ENCODE measurements at places on chromosomes 1 and 21. TPM values are rescaled to one million over a fixed set of nuclear protein-coding genes. Genes with fewer than 3 reads are reported as not detected.

- DNase-seq = no peak
Measured at GRCh38 chr1:14627608-14628489, 29.4 kb downstream of the KAZN start.

DNA sequence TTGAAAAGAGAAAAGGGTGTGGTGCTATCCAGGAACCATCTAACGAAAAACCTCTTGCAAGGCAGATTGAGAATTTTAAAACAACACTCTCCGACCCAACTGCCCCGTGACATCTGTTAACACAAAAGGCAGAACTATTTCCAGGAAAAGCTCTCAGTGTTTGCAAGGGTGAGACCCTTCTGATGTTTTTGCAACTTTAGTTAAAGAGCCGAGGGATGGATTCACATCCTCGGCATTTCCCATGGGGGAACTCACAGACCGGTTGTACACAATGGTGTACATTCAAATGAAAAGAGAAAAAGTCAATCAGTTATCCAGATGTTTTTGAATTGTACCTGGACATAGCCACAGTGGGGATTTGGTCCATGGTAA lies 120.0 kb downstream of the NGF start:
- DNase-seq = no peak

GRCh38 chr1:13799502-13800283 lies 99.7 kb downstream of the PRDM2 start:
- DNase-seq = no peak

GRCh38 chr1:160752924-160753323 lies 13.9 kb downstream of the SLAMF7 start:
- no peak for DNase-seq

- DNase-seq = no peak
Measured at GRCh38 chr1:197367627-197368026, 99.6 kb downstream of the CRB1 start.

- no peak for DNase-seq
Measured at GRCh38 chr1:41626146-41626545, 141.7 kb upstream of the EDN2 start.

The RGS1 gene
- total RNA-seq = 25.8 TPM
